ENCODE measurements at places on chromosomes 5 and 9.

DNA sequence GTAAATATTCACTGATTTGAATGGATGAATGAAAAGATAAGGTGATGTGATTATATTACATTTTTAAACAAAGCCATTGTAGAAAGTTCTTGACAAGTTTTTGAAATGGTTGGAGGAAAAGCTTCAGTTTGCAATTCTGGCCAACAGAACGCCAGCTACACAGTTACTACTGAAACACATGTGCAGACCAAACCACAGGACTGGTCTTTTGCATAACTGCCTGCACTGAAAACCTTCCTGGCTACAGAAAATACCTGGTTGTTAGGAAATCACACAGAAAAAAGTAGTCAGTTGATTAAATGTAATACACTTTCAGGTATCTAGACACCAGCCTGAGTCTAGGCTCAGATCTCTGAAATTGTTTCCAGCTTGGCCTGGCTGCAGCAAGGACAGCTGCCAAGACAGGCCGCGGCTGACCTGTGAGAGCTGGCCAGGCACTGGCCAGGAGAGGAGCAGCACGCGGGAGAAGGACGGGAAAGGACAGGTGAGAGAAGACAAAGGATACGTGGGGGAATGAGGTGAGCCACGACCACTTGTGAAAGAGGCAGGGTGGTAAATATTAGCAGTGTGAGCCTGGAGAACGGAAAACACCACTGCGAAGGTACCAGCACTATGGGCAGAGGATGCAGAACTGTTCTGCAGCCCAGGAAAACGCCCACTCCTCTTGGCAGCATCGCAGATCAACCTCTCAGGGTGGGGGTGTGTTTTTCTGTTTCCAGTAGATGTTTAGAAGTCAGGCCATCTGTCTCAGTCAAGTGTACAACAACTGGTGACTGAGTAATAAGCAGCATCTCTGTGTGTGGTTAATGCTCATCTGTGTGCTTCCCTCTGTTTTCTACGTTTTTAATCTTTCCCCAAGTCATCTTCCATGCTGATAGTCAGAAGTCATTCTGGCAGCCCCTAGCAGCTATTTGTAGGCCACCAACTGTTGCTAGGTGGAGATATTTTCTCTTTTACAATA, 137.4 kb downstream of the SCAMP1 start:
- H3K36me3 ChIP-seq, result no peaks in the 10 kb centered on the region
- H3K4me1 ChIP-seq, result peaks cover 13% of the 10 kb centered on the region
- no peak overlapping the region for H3K27ac ChIP-seq
- no peaks in the 10 kb centered on the region for H3K27me3 ChIP-seq
- DNase-seq, result no peak
- H3K4me3 ChIP-seq, result no peak overlapping the region

DNA sequence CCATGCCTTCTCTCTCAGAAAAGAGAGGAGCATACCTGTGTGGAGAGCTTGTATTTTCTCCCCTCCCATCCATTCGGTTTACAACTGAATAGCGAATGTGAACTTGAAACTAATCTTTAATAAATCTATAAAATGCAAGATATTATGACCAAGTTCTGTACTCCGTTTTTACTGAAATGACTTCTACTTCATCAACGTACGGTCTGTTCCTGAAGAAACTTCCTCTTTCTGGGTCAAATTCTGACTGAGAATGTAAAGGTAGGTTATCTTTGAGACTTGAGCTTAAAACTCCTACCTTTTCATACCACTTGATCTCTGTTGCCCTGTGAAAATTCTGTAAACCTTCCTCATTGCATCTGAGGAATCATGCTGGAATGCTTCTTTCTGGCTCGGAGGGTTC, 4.2 kb upstream of the CTNNAL1 start:
- DNase-seq, result no peak
- no peak overlapping the region for H3K4me3 ChIP-seq
- no peak overlapping the region for H3K27ac ChIP-seq
- no peaks in the 10 kb centered on the region for H3K27me3 ChIP-seq
- peaks cover 25% of the 10 kb centered on the region for H3K4me1 ChIP-seq

GRCh38 chr5:74619308-74619707, 21.2 kb downstream of the ENC1 start:
- H3K27ac ChIP-seq, result no peak overlapping the region
- H3K4me1 ChIP-seq, result peaks cover 12% of the 10 kb centered on the region
- no peak for DNase-seq

DNA sequence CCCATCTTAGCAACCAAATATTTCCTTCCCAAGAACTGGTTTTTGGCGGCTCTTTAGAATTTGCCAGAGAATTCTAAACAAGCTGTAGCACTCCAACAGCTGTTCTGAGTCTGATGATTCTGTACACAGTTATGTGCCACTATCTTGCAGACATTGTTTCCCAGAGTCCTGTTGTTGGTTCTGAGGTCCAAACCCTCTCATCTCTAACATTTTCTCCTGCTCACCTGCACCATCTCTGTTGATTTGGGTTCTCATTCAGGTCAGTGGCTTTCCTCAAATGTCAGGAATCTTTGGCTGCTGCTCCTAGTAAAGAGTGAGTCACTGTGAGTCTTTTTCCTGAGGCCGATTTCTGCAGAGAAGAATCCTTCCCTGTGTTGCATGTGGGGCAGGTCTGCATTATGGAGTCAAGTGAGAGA, 50.0 kb downstream of the CAMSAP1 start:
- peaks cover 10% of the 10 kb centered on the region for H3K36me3 ChIP-seq
- no peak overlapping the region for H3K4me3 ChIP-seq

- no peak for DNase-seq
- no peaks in the 10 kb centered on the region for H3K36me3 ChIP-seq
- peaks cover 4% of the 10 kb centered on the region for H3K4me1 ChIP-seq
- H3K27ac ChIP-seq, result no peak overlapping the region
- H3K27me3 ChIP-seq, result no peaks in the 10 kb centered on the region
Observed at GRCh38 chr9:26809795-26810194, 82.8 kb downstream of the CAAP1 start.

- no peak overlapping the region for H3K4me3 ChIP-seq
- H3K27me3 ChIP-seq, result peaks cover 13% of the 10 kb centered on the region
- H3K4me1 ChIP-seq, result no peaks in the 10 kb centered on the region
- DNase-seq, result no peak
- H3K27ac ChIP-seq, result no peak overlapping the region
Observed at GRCh38 chr9:24961762-24962161, 416.1 kb upstream of the IZUMO3 start.

DNA sequence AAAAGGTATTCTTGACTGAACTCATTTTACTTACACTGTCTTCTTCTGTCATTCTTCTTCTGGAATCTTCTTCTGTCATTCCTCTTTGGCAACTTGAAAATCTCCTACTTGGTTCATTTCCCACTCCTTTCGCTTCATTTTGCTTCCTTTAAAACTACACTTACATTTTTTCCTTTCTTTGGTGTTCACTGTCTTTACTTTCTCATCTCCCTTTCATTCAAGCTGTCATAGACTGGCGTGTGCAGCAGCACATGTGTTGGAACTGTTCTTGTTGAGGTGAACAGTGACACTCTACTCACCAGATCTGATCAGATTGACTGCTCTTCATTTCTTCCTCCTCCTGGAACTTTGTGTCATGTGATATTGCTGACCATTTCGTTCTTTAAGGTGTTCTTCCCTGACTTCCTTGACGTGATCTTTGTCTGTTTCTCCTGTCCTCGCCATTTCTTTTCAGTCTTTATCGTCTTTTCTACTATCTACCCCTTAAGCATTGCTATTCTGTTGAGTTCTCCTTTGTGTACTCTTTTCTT, 6.4 kb downstream of the DNAJC25 start:
- H3K27me3 ChIP-seq, result no peaks in the 10 kb centered on the region
- H3K4me1 ChIP-seq, result peaks cover 11% of the 10 kb centered on the region
- DNase-seq, result no peak

DNA sequence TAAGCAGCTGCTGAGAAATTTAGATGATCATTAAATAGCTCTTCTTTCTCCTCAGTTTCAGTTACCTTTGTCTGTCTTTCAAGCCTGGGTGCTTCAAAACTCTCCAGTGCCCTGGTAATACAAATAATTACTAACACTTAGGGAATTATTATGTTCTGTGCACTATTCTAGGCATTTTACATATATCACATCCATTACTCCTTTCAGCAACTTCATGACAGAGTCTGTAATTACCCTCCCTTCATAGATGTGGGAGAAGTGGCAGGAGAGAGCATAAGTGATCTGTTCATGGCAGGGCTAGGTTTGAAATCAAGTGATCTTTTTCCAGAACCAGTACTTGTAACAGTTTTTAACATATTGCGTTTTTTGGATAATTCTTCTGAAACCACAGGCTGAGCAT, 32.0 kb downstream of the MAN2A1 start:
- peaks cover 32% of the 10 kb centered on the region for H3K36me3 ChIP-seq
- H3K4me3 ChIP-seq, result no peak overlapping the region
- H3K27ac ChIP-seq, result no peak overlapping the region
- DNase-seq, result no peak

DNA sequence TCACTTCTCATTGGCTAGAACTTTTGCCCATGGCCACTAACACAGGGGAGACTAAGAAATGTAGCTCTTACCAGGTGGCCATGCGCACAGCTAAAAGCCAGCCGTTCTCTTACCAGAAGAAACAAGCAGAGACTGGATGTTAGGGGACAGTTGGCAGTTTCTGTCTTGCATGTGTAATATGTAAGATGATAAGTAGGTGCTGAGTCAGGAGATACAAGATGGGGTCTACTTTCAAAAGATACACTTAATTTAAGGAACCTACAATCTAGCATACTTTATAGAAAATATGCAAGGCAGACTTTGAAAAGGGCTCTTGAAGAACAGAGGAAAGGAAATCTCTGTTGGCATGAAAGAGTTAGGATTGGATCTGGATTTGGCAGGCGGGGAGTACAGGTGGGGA, 244.5 kb downstream of the ZSWIM6 start:
- no peaks in the 10 kb centered on the region for H3K36me3 ChIP-seq
- no peak overlapping the region for H3K4me3 ChIP-seq
- H3K27ac ChIP-seq, result no peak overlapping the region
- H3K27me3 ChIP-seq, result no peaks in the 10 kb centered on the region
- DNase-seq, result no peak
- peaks cover 6% of the 10 kb centered on the region for H3K4me1 ChIP-seq

DNA sequence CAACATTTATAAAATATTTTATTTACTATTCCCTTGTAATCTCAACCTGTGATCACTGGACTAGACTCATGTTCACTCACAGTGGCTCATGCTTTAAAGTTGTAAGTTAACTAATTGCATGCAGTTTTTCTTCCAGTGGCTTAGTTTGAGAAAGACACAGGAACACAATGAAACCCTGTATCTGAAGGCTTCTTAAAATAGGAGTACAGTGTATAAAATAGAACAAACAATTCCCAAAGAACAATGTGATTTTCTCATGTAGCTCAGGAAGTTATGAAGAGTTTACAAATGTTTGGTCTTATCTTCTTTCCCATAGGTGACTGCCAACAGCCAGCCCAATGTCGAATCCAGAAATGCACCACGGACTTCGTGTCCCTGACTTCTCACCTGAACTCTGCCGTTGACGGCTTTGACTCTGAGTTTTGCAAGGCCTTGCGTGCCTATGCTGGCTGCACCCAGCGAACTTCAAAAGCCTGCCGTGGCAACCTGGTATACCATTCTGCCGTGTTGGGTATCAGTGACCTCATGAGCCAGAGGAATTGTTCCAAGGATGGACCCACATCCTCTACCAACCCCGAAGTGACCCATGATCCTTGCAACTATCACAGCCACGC, 5.9 kb downstream of the RGMB start:
- no peak overlapping the region for H3K27ac ChIP-seq
- H3K4me3 ChIP-seq, result no peak overlapping the region
- DNase-seq, result no peak
- no peaks in the 10 kb centered on the region for H3K27me3 ChIP-seq
- peaks cover 39% of the 10 kb centered on the region for H3K4me1 ChIP-seq

GRCh38 chr9:122228191-122228567, 578 bp downstream of the LHX6 start:
- peak overlapping the region; percentile 33 for H3K4me3 ChIP-seq
- DNase-seq, result no peak
- no peaks in the 10 kb centered on the region for H3K4me1 ChIP-seq
- H3K27ac ChIP-seq, result no peak overlapping the region
- H3K36me3 ChIP-seq, result no peaks in the 10 kb centered on the region

GRCh38 chr9:123454361-123454760, 98.4 kb downstream of the CRB2 start:
- H3K27ac ChIP-seq, result no peak overlapping the region
- no peak for DNase-seq
- no peak overlapping the region for H3K4me3 ChIP-seq
- no peaks in the 10 kb centered on the region for H3K27me3 ChIP-seq

DNA sequence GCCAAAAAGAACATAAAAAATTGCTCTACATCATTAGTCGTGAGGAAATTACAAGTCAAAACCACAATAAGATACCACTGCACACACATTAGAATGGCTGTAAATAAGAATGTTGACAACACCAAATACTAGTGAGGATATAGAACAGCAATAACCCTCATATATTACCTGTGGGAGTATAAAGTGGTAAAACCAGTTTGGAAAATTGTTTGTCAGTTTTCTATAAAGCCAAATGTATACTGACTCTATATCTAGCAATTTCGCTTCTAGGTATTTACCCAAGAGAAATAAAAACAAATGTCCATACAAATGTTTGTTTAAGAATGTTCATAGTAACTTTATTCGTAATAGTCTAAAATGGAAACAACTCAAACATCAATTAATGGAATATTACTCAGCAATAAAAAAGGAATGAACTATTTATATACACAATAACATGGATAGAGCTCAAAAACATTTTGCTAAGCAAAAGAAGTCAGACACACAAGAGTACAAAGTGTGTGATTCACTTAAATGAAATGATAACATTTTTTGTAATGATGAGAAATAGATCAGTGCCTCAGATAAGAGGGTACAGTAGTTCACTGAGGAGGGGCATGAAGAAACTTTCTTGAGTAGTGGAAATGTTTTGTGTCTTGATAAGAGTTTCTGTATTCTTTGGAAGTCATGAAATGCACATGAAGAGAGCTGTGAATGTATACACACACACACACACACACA, 219.6 kb upstream of the ZNF462 start:
- no peaks in the 10 kb centered on the region for H3K27me3 ChIP-seq
- H3K36me3 ChIP-seq, result no peaks in the 10 kb centered on the region
- H3K27ac ChIP-seq, result no peak overlapping the region
- H3K4me1 ChIP-seq, result no peaks in the 10 kb centered on the region
- H3K4me3 ChIP-seq, result no peak overlapping the region

GRCh38 chr9:90060256-90060655, 455.4 kb downstream of the GADD45G start:
- no peaks in the 10 kb centered on the region for H3K36me3 ChIP-seq
- H3K4me1 ChIP-seq, result no peaks in the 10 kb centered on the region
- H3K4me3 ChIP-seq, result no peak overlapping the region
- DNase-seq, result no peak

DNA sequence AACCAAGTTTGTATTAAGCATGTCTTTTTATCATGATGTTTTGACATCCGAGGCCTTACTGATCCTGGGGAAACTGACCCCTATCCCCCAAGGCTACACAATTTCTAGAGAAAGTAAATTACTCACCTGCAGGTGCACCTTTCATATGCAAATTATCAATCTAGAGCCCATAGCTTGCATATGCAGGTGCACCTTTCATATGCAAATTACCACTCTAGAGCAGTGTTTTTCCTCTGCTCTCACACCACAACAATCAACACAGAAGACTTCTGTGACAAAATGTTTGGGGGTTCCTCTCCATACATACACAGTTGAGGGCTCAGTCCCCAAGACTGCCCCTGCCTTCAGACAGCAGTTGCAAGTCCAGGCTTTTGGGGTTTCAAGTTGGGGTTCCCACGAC, 203.7 kb upstream of the RORB start:
- no peak overlapping the region for H3K27ac ChIP-seq
- no peaks in the 10 kb centered on the region for H3K27me3 ChIP-seq
- H3K4me1 ChIP-seq, result no peaks in the 10 kb centered on the region

GRCh38 chr5:526456-527088, 2.3 kb upstream of the SLC9A3 start:
- no peak for DNase-seq
- no peak overlapping the region for H3K4me3 ChIP-seq
- no peaks in the 10 kb centered on the region for H3K36me3 ChIP-seq
- no peaks in the 10 kb centered on the region for H3K4me1 ChIP-seq
- peaks cover 91% of the 10 kb centered on the region for H3K27me3 ChIP-seq
- H3K27ac ChIP-seq, result no peak overlapping the region
